ENCODE measurements at places on chromosomes 3 and 15.

GRCh38 chr3:127135241-127136023, 57.5 kb upstream of the PRR23E start:
- no peak for DNase-seq

GRCh38 chr15:90774731-90775514, 57.8 kb downstream of the BLM start:
- DNase-seq: no peak

GRCh38 chr3:57059411-57059810, 1.1 kb upstream of the SPATA12 start:
- no peak for DNase-seq

GRCh38 chr3:180332608-180333007, 269.4 kb upstream of the TTC14 start:
- no peak for DNase-seq

- DNase-seq: no peak
Measured at GRCh38 chr3:34367521-34367920, 569.1 kb downstream of the PDCD6IP start.

DNA sequence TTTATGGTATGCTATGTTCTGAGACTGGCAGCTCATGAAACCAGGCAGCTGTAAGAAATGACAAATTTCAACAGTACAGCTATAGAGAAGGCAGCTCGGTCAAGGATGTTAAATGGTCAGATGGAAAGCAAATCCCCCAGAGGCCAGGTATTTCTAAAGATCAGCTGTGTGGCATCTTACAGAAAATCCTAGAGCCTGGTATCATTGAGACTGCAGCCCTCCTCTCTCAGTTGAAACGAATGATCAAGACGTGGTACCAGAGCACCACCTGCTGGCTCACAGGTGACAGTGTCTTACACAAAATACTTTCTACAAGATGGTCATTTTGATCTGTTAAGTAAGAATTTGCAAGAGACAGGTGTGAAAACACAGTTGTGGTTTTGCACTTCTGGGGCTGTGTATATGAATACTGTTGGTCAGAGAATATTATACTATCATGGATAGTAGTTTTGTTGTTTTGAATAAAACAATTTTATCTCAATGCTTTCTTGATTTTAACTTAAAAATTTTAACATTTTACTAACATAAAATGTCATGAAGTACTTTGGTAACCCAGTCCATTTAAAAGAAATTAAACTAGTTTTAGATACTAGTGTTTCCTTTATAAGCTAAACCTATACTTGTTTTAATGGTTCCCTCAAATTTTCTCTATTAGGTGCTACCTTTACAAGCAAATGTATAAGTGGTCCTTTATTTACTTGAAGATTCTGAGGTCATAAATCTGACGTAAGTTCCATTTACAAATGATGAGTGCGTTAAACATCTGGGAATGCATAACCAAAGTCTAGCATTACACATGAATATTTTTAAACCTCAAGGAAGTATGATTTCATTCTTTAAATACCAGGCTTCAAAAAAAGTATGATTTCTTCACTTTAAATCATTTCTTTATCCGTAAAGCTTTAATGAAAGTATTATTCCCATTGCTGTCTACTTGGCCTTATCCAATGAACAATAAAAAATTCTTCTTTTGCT, 121.8 kb downstream of the PDZRN3 start:
- DNase-seq: peak; percentile 13

DNA sequence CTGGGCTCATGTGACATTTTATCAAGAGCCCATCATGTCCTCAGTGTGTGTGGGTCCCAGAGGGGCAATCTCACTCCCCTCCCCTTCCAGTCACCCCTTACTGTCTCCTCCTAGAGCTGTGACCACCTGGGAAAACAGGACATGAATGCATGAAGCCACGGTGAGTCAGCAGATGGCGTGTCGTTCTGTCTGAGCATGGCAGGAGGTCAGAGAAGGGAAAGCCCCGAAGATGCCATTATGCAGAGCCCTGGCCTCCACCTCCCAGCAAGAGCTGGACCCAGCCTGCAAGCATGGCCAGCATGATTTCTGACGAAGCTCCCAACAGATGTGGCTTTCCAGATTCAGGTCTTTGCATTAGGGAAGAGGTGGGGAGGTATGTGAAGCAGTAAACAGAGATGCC, 118.5 kb downstream of the TLE3 start:
- no peak for DNase-seq

DNA sequence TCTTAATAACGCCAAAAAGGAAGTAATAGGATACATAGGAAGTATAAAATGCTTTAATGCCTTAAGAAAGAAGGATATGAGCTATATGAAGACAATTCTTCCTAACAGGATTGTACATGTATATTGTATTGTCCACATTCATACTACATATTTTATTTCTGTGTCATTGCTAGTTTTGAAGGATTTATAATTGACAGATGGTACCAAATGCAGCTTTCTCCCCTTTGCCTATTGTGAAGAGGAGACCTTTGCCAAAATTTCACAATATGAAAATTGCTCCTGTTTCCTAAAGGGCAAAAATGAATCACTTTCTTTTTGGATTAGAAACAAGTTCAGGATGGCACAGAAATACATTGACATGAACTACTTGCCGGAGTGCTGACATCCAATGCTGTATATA, 34.8 kb upstream of the EOMES start:
- no peak for DNase-seq

DNA sequence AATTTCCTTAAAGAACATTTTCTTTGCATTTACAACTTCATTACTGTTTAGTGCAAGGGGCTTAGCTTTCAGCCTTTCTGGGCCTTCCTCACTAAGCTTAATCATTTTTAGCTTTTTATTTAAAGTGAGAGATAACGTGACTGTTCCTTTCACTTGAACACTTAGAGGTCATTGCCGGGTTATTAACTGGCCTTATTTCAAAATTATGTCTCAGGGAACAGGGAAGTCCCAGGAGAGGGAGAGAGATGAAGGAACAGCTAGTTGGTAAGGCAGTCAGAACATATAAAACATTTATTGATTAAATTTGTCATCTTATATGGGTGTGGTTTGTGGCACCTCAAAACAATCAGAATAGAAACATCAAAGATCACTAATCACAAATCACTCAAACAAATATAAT, 268.7 kb downstream of the TIGIT start:
- DNase-seq: no peak

- no peak for DNase-seq
Measured at GRCh38 chr3:66483006-66483405, 17.8 kb downstream of the LRIG1 start.

- DNase-seq: no peak
Measured at GRCh38 chr3:130772129-130772528, 25.5 kb upstream of the PIK3R4 start.

- no peak for DNase-seq
Measured at GRCh38 chr3:74067296-74067695, 442.6 kb upstream of the PDZRN3 start.

- no peak for DNase-seq
Measured at GRCh38 chr3:37661615-37662306, 199.9 kb upstream of the CTDSPL start.

DNA sequence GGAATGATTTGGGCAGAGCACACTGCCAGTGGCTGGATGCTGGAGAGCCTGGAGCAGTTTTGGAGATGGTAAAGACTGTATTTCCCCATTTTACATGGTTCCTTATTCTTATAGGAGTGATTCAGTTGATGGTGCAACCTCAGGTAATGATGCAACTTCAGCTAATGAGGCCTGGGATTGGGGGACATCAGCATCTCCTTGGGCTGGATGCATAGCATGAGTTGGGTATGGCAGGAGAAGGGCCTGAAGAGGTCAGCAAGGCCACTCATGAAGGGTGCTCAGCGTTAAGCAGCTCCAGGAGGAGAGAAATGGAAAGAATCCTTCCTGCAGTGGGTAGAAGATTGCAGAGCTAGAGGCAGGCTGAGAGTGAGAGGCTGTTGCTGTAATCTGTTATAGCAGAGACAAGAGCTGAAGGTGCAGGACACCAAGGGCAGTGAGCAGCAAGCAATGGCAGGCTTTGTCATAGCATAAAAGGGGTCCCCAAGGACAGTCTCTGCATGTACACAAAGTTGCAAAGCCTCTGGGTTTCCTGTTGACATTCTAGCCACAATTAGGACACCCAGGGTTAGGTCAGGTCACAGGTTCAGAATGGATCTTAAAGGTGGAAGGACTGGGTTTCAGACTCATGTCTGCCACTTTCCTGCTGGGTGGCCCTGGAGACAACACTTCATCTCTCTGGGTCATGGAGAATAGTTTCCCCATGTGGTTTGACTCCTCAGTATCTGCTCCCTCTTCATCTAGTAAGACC, 29.5 kb upstream of the SNRK start:
- no peak for DNase-seq

GRCh38 chr3:137304313-137305056, 346.7 kb downstream of the IL20RB start:
- DNase-seq: no peak

DNA sequence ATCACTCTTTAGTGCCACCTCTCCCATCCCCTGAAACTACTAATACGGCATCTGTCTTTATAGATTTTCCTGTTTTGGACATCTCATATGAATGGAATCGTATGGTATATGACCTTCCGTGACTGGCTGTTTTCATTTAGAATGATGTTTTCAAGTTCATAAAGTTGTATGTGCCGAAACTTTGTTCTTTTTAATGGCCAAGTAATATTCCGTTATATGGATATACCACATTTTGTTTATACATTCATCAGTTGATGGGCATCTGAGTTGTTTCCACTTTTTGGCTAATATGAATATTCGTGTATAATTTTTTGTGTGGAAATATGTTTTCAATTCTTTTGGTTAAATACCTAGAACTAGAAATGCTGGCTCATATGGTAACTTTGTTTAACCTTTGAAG, 49.5 kb downstream of the PIAS1 start:
- DNase-seq: no peak

- no peak for DNase-seq
Measured at GRCh38 chr15:42914728-42915497, 5.7 kb downstream of the TTBK2 start.

DNA sequence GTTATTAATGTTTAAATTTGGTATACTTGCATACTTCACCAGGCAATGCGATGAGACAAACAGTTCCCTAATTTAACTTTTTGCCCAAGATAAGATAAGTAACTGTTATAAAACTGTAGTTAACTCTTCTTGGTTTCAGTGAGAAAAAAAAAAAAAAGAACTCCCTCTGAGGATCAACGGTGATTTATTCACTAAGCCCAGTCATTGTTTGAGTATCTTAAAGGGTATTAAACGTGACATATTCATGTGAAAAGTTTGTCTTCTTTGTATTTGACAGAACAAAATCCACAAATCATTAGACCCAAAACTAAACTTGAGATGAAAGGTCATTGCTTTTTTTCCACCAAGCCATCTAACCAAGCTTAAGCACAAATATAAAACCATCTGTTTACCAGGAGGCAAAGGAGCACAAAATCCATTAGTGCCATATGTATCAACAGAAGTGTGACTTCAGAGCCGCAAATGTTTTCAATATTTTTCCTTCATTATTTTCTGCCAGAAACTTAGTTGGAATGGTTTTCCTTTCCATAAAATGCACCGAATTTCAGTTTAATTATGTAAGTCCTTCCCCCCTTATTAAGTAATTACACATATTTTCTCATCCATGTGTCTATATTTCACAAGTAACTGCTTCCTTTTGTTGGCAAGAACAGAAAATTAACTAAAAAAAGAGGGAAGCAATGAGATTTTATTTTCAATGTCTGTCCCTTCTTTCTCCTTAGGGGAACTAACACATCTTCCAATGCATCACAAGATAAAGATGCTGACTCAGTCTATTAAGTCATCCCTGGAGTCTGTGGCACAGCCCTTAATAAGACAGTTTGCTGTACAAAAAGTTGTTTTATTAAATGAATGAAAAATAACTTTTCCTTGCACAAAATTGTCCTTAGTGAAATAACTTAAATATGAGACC, 92.2 kb upstream of the RAP2B start:
- no peak for DNase-seq

GRCh38 chr3:169668072-169668956, 4.8 kb upstream of the MECOM start:
- no peak for DNase-seq

DNA sequence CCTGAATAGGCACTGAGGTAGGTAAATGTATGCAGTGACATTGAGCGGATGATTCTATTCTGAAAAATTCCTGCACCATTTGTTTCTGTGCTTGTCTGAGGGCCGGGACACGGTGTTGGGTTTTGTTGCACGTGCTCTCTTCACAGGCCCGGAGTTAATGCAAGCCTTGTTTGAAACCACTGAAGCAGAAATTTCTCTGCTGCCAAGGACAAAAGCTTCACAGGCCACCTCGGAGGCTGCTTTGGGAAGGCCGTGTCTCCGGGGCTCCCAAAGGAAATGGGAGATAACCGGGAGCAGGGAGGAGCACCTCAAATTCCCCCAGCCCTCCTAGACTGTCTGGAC, 179.4 kb downstream of the OPA1 start:
- no peak for DNase-seq

GRCh38 chr3:44915702-44916438, 41.5 kb downstream of the TGM4 start:
- DNase-seq: no peak

DNA sequence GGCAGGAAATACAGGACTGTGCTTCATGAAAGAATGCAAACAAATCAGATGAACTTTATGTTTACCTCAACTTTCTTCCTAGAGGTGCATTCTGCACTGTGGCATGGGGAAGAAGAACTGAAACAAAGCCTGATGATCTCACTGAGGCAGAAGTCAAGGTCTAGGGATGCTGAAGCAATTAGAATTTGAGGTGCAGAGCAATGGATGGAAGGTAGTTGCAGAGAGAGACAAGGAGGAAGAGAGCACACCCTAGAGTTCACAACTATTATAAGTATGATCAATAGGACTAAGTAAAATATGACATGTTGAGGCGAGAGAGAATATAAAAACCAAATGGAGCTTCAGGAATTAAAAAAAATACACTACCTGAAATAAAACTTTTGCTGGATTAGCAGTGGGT, 420.1 kb downstream of the EDEM1 start:
- DNase-seq: no peak

DNA sequence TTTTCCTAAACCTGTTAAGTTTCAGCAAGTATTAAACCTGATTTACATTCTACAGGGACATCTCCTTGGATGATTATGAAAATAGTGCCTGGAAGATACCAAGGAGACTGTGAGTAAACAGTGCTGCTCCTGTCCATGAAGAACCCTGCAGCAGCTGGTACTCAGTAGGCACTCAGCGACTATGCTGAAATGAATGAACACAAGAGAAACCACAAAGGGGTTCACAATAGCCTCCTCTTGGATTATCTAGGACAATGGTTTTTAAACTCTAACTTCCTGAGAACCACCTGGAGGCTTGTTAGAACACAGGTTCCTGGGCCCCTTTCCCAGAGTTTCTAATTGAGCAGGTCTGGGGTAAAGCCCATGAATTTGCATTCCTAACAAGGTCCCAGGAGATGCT, 488.4 kb upstream of the UBE2E2 start:
- no peak for DNase-seq

Measured in activated T-cell treated with anti-CD3 and anti-CD28 coated beads for 4 hours (primary cell).